Stomach (tissue), 19 donors: ENCODE measurements at places on chromosomes 2 and 18. TPM values are rescaled to one million over a fixed set of nuclear protein-coding genes. Genes with fewer than 3 reads are reported as not detected.
A peak's percentile ranks its signal among the peaks of the same experiment; 100 is the strongest.

GRCh38 chr2:42809131-42809818 is 16.9 kb upstream of the HAAO start:
- H3K27ac ChIP-seq = peak overlapping the region; percentile 100
- peaks cover 19% of the 10 kb centered on the region for H3K4me1 ChIP-seq
- no peak for DNase-seq
- peak overlapping the region; percentile 53 for H3K4me3 ChIP-seq
- H3K27me3 ChIP-seq = no peaks in the 10 kb centered on the region

DNA sequence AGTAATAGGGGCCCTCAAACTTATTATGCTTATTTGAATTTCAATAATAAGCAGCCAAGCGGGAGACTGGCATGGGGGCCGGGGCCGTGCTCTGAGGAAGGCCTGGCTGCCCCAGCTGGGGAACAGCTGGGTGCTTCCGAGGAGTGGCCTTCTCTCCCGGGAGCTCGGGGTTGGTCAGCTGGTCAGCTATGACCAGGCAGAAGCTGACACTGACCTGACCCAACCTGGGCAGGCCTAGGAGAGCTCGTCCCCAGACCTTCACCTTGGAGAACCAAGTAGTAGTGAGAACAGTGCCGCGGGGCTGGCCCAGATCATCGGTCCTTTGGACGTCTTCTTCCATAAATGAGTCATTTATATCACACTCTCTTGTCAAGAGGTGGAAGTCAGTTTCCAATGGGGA is 36.1 kb downstream of the RRM2 start:
- no peak for DNase-seq
- H3K36me3 ChIP-seq = no peaks in the 10 kb centered on the region
- no peaks in the 10 kb centered on the region for H3K4me1 ChIP-seq
- H3K4me3 ChIP-seq = no peak overlapping the region

DNA sequence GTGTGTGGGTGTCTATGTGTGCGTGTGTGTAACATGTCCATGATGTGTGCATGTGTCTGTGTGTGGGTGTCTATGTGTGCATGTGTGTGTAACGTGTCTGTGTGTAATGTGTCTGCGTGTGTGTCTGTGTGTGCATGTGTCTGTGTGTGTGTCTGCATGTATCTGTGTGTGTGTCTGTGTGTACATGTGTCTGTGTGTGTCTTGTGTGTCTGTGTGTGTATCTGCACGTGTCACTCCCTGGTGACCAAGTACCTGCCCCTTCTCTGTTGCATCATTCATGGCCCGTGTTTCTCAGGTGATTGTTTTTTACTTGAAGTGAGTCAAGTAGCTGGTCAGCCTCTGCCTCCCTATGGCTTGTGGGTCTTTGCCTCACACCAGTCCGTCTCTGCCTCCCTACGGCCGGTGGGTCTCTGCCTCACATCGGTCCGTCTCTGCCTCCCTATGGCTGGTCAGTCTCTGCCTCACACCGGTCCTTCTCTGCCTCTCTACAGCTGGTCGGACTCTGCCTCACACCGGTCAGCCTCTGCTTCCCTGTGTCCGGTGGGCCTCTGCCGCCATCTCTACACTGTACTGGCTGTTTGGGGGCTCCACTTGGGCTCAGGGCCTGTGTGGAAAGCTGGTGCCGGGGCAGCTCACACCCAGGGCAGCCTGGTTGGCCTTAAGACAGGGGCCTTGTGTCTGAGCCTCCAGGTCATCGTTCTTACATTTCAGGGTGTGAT is 31.6 kb downstream of the KCNG2 start:
- peaks cover 12% of the 10 kb centered on the region for H3K27me3 ChIP-seq
- no peak overlapping the region for H3K27ac ChIP-seq
- H3K4me1 ChIP-seq = no peaks in the 10 kb centered on the region
- DNase-seq = no peak

- no peak overlapping the region for H3K4me3 ChIP-seq
- peaks cover 19% of the 10 kb centered on the region for H3K4me1 ChIP-seq
- H3K36me3 ChIP-seq = no peaks in the 10 kb centered on the region
- H3K27me3 ChIP-seq = no peaks in the 10 kb centered on the region
These were observed 9.3 kb downstream of the RHOB start for GRCh38 chr2:20456116-20456571.

DNA sequence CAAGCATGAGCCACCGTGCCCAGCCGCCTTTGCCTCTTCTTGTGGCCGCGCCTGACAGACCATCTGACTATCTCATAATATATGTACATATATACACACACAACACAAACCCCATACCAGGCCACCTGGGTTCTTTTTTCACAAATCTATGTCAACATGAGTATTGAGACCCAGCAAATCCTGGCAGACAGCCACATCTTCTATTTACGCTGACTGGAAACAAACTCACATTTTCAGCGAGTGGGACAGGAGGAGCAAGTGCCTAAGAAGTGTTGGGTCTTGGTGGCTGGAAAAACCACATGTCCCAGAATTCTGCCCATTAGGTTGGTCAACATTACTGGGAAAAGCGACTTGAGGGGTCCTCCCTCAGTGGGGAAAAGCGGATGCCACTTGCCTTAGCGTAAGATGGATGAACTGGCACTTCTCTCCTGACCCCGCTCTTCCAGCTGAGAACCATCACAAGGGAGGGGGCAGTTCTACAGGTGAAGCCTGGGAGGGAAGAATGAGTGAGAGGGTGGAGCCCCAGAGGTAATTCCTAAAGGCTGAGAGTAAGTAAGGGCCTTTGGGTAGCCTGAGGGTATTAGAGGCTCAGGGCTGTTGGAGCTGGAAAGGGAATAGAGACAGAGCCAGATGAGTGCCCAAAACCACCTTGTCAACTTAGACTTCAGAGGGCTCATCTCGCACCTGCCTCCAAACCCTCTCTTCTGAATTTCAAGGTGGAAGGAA is 1.9 kb downstream of the SCYGR3 start:
- no peak overlapping the region for H3K4me3 ChIP-seq
- H3K27ac ChIP-seq = no peak overlapping the region
- no peak for DNase-seq
- H3K36me3 ChIP-seq = no peaks in the 10 kb centered on the region
- no peaks in the 10 kb centered on the region for H3K27me3 ChIP-seq

DNA sequence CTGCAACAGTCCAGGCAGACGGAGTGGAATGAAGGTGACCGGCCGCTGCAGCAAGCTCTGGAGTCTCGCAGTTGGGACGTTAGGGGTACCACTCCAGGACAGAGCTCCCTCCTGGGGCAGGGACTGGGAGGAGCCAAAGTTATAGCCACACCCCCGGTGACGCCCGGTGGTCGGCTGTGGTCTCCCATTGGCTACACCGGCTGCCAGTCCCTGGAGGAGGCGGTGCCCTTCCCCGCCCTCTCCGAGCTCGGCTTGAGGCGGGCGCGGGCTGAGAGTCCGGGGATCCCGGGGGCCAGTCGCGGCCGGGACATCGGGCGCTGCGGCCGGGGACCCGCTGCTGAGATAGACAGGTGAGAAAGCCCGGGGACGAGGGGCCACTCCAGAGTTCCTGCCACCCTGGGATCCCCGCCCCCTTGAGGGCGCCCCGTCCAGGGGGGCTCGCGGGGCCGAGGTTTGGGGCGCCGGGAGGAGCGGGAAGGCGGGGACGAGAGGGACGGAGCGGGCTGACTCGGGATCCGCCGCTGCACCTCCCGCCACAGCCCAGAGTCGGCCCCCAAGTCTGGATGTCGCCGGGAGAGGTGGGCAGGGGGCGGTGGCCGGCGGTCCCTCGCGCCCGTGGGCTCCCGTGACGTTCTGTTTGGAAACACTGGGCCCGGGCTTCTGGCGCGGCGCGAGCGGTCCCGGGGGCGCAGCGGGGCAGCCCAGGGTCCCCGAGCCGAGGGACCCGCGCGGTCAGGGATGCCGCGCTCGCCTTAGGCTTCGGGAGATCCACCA is at the start of gene PLEKHH2:
Gene PLEKHH2 (plus strand): TSS at position 231 of the 774 bp plus-strand sequence. CDS start 7,414 bp downstream, outside the sequence.
- H3K36me3 ChIP-seq = no peaks in the 10 kb centered on the region
- peak within 1 kb of the TSS; percentile 93 for H3K4me3 ChIP-seq
- H3K27ac ChIP-seq = peak within 1 kb of the TSS; percentile 79

GRCh38 chr2:136919682-136920081 is 154.3 kb downstream of the THSD7B start:
- no peaks in the 10 kb centered on the region for H3K27me3 ChIP-seq
- H3K36me3 ChIP-seq = no peaks in the 10 kb centered on the region
- no peaks in the 10 kb centered on the region for H3K4me1 ChIP-seq
- no peak overlapping the region for H3K4me3 ChIP-seq
- DNase-seq = no peak

DNA sequence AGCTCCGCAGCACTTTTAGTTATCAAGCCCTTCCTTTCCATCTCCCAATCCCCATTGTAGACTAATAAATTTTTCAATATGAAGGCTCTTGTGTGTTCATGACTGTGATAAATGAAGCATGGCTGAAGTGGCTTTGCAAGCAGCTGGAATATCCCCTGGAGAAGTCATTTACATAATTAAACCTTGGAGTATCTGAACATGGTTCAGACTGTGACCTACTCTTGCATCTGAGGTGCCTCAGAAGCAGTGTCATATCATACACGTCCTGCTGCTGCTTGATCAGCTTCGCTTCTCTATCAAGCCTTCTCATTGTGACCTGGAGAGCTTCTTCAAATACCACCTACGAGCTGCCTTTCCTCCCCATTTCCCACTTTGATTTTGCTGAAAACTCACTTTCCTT is 48.4 kb upstream of the ZNF397 start:
- H3K27me3 ChIP-seq = no peaks in the 10 kb centered on the region
- DNase-seq = no peak
- no peak overlapping the region for H3K27ac ChIP-seq
- no peaks in the 10 kb centered on the region for H3K4me1 ChIP-seq
- H3K4me3 ChIP-seq = no peak overlapping the region
- no peaks in the 10 kb centered on the region for H3K36me3 ChIP-seq

DNA sequence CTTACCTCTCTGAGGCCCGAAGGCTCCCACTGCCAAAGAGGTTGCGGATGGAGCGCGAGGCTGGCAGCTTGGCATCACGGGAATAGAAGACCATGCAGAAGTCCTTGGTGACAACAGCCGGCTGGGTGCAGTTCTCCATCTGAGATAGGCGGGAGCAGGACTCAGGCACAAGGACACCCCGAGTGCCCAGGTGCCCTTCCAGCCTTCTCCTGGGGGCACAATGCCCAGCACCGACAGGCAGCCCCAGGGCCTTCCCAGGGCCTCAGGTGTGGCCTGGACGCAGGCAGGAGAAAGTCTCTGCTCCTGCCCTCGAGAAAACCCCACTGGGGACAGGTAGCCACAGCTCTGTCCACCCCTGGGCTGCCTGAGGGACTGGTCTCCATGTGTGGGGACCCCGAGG is 33.6 kb downstream of the AQP12A start:
- H3K4me1 ChIP-seq = no peaks in the 10 kb centered on the region
- H3K36me3 ChIP-seq = no peaks in the 10 kb centered on the region

Gene LDLRAD4
- total RNA-seq = 47.9 TPM

Gene GKN1
- 1.7 TPM for total RNA-seq

Gene IL1B
- total RNA-seq = 1.2 TPM

Gene LHCGR
- total RNA-seq = 0.43 TPM

Gene C2orf66
- total RNA-seq = not detected

Gene MARCO
- total RNA-seq = 16.3 TPM

Gene KCNG2
- total RNA-seq = not detected
